ENCODE measurements at places on chromosomes 16 and 17.

- DNase-seq, result peak; percentile 95
These were observed 4.9 kb downstream of the ZNF19 start for GRCh38 chr16:71484006-71484893.

DNA sequence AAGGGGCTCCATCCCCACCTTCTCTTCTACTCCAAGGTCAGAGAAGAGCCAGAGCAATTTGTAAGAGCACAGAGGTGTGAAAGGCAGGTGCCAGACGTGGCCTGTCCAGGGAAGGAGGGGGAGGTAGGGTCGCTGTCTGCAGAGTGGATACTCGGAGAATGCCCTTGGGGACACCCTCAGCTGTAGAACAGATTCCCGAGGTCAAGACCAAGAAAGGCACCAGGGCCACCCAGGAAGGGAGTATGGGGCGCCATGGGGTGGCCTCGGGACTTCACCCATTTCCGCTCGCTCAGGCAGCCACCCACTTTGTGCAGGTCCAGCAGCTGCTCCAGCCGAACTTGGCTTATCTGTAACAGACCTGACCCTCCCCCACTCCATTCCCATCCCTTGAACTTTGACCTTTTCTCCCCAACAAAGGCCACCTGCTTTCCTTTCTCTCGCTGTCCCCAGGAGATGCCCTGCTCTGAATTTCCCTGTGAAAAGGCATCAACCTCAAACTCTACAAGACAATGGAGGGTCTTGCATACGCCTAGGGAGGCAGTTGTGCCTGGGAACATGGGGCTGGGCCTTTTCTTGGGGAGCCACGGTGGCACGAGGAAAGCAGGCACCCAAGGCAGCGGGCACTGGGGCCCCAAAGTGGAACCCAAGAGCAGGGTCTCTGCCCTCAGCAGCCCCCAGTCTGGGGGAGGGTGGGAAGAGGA, 11.3 kb upstream of the AXIN2 start:
- DNase-seq, result no peak

DNA sequence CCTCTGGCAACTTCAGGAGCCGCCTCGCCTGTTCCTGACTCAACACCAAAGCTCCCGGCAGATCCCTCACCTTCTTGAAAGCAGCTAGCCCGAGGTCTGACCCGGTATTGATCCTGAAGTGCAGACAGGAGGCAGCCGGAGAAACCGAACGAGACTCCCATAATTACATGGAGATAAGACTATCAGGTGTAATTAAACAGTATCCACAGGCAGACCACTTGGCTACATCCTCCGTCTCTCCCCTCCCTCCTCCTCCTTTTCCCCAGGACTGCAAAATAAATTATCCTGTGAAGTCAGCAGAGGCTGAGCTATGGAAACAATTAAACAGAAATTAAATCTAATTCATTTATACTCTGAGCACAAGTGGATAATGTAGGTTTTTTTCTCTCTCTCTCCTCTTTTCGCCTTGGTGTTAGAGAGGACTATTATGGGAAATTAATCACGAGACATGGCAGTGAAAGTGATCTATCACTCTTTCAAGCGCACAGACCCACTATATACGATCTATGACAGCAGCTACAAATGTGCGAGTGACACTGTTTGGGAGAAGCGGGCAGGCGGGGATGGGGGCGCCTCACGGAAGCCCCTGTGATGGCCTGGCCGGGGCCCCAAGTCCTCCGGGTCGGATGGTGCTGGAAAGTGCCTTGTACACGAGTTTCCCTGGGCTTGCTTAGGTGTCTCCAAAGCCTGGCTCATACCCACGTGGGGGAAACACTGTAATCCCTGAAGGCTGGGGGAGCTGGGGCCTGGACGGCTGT, 92.8 kb downstream of the RBFOX3 start:
- no peak for DNase-seq

DNA sequence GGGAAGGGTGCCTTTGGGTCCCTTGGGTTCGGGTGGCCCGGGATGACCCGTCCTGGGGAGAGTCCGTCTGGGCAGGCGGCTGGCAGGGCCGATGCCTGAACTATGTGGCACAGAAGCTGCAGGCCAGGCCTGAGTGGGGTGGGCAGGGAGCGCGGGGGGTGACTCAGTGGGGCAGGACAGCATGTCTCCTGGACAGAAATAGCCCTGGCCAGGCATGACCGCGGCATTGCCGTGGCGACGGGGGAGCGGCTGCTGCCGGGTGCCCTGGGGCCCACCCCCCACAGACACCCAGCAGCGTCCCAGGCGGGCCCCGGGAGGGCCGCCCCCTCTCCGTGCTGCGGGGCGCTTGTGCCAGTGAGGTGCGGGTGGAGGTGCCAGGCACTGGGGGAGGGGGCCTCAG, 1.8 kb upstream of the C1QTNF8 start:
- no peak for DNase-seq

GRCh38 chr16:26647870-26648269, 418.9 kb upstream of the C16orf82 start:
- no peak for DNase-seq

DNA sequence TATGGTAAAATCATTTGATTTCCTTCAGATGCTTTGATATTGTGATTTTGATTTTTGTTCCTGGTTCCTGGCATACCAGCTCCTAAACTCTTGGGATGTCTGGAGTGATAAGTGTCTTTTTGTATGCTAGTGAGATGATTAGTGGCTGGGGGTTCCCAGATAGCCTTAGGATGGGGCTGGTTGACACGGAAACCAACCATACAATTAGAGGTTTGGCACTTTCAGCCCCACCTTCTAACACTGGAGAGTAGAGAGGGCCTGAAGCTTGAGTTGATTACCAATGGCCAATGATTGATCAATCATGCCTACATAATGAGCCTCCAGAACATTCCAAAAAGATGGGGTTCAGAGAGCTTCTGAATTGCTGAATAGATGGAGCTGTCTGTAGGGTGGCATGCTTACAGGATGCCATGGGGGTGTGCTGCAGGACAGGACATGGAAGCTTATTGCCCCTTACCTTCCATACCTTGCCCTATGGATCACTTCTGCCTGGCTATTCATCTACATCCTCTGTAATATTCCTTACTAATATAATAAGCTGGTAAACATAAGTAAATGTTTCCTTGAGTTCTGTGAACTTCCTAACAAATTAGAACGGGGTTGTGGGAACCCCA, 22.8 kb downstream of the RNF112 start:
- no peak for DNase-seq

All from muscle of back (tissue), 13 donors.